ENCODE measurements at places on chromosomes 1 and 21.

GRCh38 chr1:220336391-220337031 lies 64.3 kb upstream of the RAB3GAP2 start:
- H3K4me3 ChIP-seq = no peak overlapping the region
- no peak for DNase-seq
- no peak overlapping the region for H3K27ac ChIP-seq

DNA sequence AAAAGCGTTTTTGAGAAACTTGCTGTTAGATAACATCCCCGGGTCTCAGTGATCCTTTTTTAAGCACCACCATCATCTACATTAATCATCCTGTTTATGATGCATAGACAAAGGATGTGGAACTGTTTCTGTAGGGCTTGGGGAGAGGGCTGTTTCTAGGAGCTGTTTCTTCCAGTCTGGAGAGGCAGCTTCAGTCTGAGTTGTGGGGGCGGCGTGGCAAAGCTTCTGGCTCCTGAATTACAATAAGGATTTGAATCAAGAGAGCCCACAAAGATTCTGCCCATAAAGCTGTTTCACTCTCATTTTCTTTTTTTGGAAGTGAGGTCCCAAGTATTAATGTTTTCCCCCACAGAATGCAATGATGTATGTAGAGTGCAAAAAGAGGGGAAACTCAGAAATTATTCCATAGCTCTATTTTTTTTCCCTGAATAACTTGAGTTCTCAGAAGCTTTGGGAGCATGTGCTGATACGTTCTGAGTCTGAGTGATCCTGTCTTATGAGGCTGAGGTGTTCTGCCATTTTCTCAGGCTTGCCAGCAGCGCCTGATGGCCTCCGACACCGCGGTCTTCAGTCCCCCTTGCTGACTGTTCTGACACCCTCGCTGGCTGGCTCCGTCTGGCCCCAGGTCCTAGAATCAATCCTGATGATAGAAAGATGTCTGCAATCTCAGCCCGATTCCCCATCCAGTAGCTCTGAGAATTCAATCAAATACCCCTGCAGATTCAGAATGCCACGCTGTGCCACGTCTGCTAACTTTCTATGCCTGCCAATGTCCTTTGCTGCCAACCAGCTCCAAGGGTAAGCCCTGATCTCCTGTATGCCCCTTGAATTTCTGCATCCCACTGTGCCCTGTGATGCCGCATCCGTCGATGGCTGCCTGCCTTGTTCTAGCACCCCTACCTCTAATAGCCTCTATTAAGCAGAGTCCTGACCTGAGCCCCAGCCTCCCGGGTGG lies 92.4 kb upstream of the AKT3 start:
- no peaks in the 10 kb centered on the region for H3K36me3 ChIP-seq
- no peak for DNase-seq
- H3K4me1 ChIP-seq = peaks cover 25% of the 10 kb centered on the region
- H3K4me3 ChIP-seq = no peak overlapping the region

DNA sequence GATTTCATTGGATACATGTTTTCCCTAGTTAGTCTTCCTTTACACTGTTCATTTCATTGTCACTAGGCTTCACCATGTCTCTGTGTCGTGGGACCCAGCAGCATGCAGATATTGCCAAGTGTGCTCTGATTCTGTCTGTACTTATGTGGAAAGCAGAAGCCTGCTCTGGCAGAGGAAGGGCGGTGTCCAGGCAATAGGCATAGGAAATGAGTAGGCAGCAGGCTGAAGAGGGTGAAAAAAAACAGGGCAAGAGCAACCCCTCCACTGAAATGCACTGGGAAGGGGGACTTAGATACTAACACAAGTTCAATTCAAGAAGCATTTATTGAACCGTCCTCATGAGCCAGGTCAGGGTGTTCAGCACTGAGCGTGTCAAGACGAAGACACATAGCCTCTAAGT lies 85.2 kb upstream of the VAV3 start:
- no peaks in the 10 kb centered on the region for H3K27me3 ChIP-seq
- H3K4me3 ChIP-seq = no peak overlapping the region
- H3K27ac ChIP-seq = no peak overlapping the region
- no peaks in the 10 kb centered on the region for H3K36me3 ChIP-seq

- peaks cover 18% of the 10 kb centered on the region for H3K4me1 ChIP-seq
- H3K4me3 ChIP-seq = no peak overlapping the region
- no peaks in the 10 kb centered on the region for H3K36me3 ChIP-seq
Measured at GRCh38 chr1:145889722-145890121, 4.1 kb upstream of the ANKRD35 start.

DNA sequence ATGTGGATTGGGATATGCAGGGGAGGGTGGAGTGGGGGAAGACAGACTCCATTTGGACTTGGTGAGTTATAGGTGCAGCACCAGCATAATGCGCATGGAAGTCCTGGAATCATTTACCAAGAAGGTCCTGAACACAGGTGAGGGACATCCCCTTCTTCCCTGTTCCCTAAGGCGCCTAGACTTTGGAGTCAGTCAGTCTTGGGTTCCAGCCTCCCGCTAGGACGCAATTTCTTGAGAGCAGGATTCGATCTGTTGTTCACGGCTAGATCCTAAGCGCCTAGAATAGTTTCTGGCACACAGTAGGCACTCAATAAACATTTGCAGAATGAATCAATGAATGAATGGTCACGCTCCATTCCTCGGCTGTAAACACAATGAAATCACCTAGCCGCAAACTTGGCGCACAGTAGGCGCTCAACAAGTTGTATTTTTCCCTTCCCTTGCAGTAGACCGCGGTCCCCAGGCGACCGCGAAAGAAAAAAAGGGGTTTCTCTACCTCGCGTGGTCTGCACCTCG lies 1.0 kb upstream of the AK4 start:
- peak overlapping the region; percentile 78 for H3K4me3 ChIP-seq
- peaks cover 18% of the 10 kb centered on the region for H3K4me1 ChIP-seq
- peaks cover 63% of the 10 kb centered on the region for H3K27me3 ChIP-seq
- H3K36me3 ChIP-seq = no peaks in the 10 kb centered on the region

GRCh38 chr1:63435161-63435560 lies 67.7 kb downstream of the ALG6 start:
- DNase-seq = no peak
- H3K36me3 ChIP-seq = peaks cover 39% of the 10 kb centered on the region
- H3K27ac ChIP-seq = no peak overlapping the region
- no peak overlapping the region for H3K4me3 ChIP-seq
- no peaks in the 10 kb centered on the region for H3K27me3 ChIP-seq

- H3K4me3 ChIP-seq = no peak overlapping the region
- peaks cover 56% of the 10 kb centered on the region for H3K4me1 ChIP-seq
- no peaks in the 10 kb centered on the region for H3K36me3 ChIP-seq
Measured at GRCh38 chr1:109805486-109806165, 41.9 kb upstream of the EPS8L3 start.

DNA sequence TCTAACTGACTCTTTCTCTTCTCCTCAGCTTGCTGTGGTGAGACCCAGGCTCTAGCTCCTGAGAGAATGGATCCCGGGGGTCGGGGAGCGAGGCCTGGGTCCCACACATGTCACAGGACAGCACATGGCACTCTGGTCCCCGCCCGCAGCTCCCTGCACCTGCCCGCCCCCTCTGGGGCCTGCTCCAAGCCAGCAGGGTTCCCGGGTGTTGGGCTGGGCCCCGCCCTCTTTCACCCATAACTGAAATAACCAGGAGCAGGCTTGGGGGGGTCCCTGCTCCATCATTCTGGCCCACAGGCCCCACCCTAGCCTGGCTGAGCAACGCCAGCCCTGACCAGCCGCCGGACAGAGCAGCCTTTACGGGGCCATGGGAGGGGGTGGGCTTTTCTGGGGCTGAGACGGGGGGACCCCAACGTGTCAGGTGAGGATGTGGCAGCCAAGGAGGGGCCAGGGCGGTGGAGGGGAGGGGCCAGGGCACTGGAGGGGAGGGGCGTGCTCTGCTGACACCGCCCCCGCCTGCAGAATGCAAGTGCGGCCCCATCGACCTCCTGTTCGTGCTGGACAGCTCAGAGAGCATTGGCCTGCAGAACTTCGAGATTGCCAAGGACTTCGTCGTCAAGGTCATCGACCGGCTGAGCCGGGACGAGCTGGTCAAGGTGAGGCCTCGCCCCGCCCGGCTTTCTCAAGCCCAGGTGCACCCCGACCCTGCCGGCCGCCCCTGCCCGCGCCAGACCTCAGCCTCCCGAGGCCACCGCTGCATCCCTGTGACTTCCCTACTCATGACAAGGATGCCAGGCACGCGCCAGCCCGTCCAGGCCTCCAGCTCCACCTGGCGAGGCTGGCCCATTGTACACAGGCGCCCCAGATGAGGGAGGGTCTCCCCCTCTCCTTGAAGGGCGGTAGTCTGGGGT lies 19.4 kb downstream of the COL6A1 start:
- no peak overlapping the region for H3K27ac ChIP-seq
- H3K27me3 ChIP-seq = no peaks in the 10 kb centered on the region
- no peaks in the 10 kb centered on the region for H3K4me1 ChIP-seq
- H3K4me3 ChIP-seq = no peak overlapping the region
- H3K36me3 ChIP-seq = no peaks in the 10 kb centered on the region

DNA sequence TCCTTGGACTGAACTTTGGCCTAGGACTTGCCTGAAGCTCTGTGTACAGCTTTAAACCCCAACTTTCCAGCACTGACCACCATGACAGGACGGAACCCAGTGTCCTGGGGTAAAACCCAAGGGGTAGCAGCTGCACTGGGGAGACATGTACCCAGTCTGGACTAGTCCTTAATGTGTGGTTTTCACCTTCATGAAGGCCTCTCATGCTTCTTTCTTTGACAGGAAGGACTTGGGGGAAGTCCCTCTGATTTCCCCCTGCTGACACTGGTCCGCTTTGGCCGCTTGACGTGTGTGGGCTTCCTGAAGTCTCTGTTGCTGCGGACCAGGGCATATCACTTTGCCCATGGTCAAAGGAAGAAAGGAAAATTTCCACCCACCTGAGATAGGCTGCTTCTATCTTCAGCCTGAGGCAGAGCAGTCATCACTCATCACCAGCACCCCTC lies 66.3 kb upstream of the PRDX6 start:
- no peaks in the 10 kb centered on the region for H3K27me3 ChIP-seq
- H3K4me3 ChIP-seq = no peak overlapping the region
- H3K36me3 ChIP-seq = peaks cover 12% of the 10 kb centered on the region
- H3K27ac ChIP-seq = peak overlapping the region; percentile 55
- peaks cover 46% of the 10 kb centered on the region for H3K4me1 ChIP-seq

GRCh38 chr1:204207136-204207616 lies 6.6 kb downstream of the GOLT1A start:
- peaks cover 12% of the 10 kb centered on the region for H3K4me1 ChIP-seq
- no peak overlapping the region for H3K27ac ChIP-seq
- DNase-seq = peak; percentile 87
- no peaks in the 10 kb centered on the region for H3K36me3 ChIP-seq
- H3K4me3 ChIP-seq = no peak overlapping the region
- H3K27me3 ChIP-seq = peaks cover 46% of the 10 kb centered on the region

DNA sequence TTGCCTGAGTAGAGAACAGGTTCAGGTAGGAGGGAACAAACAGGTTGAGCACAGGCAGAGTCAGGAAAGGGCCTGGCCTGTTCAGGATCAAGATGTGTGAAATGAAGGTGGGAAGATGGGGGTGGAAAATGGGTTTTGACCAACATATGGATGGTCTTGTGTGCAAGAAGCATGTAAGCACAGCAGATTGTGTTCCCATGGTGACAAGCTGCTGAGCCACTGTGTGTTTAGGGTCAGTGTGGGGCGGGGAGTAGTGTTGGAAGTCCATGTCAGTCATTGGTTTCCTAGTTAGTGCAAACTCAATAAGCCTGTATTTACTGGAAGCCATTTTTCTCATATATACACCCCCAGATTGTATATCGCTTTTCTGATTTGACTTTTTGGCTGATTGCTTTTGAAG lies 111.9 kb downstream of the CAMTA1 start:
- no peaks in the 10 kb centered on the region for H3K27me3 ChIP-seq
- H3K27ac ChIP-seq = no peak overlapping the region
- peaks cover 2% of the 10 kb centered on the region for H3K36me3 ChIP-seq
- no peaks in the 10 kb centered on the region for H3K4me1 ChIP-seq
- DNase-seq = no peak
